PC-9 (cell line): ENCODE measurements at places on chromosomes 6 and 20. TPM values are rescaled to one million over a fixed set of nuclear protein-coding genes. Genes with fewer than 3 reads are reported as not detected.

DNA sequence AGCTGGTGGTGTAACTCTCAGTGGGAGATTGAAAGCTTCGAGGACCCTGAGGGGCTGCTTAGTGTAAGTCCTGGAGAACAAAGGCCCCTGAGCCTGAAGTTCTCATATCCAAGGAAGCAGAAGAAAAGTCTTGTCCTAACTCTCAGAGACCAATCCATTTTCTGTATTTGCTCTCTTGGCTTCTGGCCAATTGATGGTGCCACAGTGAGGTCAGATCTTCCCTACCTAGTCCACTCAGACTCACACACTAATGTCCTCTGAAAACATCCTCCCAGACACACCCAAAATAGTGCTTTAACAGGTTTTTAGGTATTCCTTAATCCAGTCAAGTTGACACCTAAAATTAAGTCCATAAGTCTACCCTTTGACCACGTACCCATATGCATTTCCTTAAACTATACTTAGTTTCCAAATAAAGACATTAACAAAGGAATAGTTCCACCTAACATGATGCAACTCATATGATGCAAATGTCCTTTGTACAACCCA, 29.4 kb downstream of the ZNF292 start:
- no peak overlapping the region for H3K27ac ChIP-seq
- H3K27me3 ChIP-seq: no peaks in the 10 kb centered on the region
- no peak overlapping the region for H3K4me3 ChIP-seq
- no peak for DNase-seq

DNA sequence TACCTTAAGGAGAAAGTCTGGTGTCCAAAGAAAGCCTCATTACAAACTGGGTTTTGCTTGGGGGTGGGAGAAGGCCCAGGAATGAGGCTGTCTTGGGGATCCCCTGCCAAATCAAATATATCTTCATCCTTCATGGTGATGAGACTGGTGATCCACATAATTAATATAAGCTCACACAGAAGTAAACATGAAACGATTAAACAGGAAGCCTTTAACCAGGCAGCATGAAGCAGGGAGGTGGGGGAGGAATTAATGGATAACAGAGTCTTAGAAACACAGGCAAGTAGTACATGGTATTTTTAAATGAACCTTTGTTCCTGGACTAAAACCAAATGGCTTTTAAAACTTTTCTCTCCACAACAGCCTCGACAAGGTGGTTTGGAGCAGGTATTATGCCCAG, 437.5 kb downstream of the TFAP2A start:
- H3K27me3 ChIP-seq: no peaks in the 10 kb centered on the region
- no peak for DNase-seq
- no peaks in the 10 kb centered on the region for H3K4me1 ChIP-seq
- no peaks in the 10 kb centered on the region for H3K36me3 ChIP-seq

GRCh38 chr6:15401769-15402250, 155.9 kb downstream of the JARID2 start:
- no peaks in the 10 kb centered on the region for H3K36me3 ChIP-seq
- 0 out of 2 replicates have a peak overlapping the region, but pooled peaks have one; percentile 27 for H3K27ac ChIP-seq

DNA sequence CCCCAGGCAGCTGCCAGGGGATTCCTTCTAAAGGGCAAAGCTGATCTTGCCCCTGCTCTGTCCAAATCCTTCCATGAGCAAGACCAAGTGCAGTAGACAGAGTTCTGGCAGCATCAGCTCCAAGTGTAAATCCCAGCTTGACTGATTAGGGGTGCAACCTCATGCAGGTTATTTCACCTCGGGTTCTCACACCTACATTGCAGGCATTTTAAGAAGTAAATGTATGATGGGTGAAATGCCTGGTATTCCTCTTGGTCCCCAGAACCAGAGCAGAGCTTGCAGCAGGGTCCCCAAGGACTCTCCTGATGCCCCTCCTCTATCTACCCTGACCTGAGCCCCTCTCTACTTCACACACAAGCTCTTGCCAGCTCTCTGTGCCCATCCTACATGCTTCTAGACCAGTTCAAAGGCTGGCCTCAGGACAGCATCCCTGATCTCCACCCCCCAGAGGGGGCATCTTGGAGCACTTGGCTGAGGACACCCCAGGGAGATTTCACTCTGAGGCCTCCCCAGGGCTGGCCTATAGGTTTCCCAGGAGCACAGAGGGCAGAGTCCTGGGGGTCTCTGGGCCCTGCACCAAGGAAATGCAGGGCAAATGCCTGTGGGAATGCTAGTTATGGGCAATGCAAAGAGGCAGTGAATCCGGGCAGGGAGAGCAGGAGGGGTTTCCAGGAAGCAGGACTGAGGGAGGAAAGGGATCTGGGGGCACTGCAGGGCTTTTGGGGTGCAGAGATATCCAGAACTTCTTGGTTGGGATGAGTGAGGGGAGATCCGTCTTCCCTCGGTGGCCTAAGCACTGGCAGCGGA, 1.0 kb downstream of the LZTS3 start:
- H3K27ac ChIP-seq: no peak overlapping the region
- H3K4me3 ChIP-seq: peak overlapping the region; percentile 99; the same call in 1 of the 2 replicates
- no peak for DNase-seq
- H3K4me1 ChIP-seq: peaks cover 13% of the 10 kb centered on the region

DNA sequence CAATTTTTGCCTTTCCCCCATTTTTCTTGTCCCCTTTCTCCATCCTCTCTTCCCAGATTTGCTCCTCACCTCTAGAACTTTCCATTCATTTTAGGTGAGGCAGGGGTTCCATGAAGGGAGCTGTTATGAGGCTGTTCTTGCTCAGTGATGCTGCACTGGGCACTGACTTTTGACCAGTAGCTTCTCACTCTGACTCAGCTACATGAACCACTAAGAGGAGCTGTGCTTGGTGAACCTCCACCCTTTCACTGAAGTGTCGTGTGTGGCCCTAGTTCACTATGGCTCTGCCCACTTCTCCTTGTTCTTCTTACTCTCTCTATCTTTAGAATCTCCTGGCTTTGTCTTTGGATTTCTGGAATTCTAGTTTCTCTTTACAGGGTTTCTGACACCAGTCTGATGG, 307.1 kb upstream of the RNF24 start:
- H3K27me3 ChIP-seq: no peaks in the 10 kb centered on the region
- no peaks in the 10 kb centered on the region for H3K36me3 ChIP-seq
- DNase-seq: no peak

DNA sequence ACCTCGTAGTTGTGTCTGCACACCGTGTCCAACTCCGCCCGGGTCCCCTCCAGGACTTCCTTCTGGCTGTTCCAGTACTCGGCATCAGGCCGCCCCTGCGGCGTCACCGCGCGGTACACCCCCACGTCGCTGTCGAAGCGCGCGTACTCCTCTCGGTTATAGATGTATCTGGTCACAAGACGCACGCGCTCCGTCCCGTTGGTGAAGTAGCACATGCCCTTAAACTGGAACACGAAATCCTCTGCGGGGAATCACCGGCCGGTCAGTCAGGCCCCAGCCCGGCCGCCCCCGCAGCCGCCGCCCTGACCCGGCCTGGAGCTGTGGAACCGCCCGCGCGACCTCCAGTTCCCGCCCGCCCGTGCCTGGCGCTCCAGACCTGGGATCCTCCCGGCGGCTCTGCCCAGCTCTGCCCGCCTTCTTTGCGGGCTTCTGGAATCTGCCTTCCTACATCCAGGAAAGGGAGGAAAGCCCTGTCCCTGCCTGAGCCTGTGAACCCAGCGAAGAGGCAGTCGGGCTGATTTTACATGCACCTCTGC, 1.6 kb downstream of the HLA-DQB1 start:
- H3K27me3 ChIP-seq: peaks cover 10% of the 10 kb centered on the region
- no peak overlapping the region for H3K4me3 ChIP-seq
- no peak for DNase-seq
- H3K4me1 ChIP-seq: no peaks in the 10 kb centered on the region

GRCh38 chr6:27078734-27079357, 168.7 kb upstream of the PRSS16 start:
- H3K4me1 ChIP-seq: 0 out of 2 replicates have a peak, but pooled peaks cover 3% of the 10 kb centered on the region
- no peaks in the 10 kb centered on the region for H3K36me3 ChIP-seq
- H3K27me3 ChIP-seq: no peaks in the 10 kb centered on the region
- no peak overlapping the region for H3K27ac ChIP-seq

- no peak overlapping the region for H3K27ac ChIP-seq
- no peaks in the 10 kb centered on the region for H3K27me3 ChIP-seq
- no peak for DNase-seq
Observed at GRCh38 chr6:12228447-12229146, 61.6 kb upstream of the EDN1 start.

DNA sequence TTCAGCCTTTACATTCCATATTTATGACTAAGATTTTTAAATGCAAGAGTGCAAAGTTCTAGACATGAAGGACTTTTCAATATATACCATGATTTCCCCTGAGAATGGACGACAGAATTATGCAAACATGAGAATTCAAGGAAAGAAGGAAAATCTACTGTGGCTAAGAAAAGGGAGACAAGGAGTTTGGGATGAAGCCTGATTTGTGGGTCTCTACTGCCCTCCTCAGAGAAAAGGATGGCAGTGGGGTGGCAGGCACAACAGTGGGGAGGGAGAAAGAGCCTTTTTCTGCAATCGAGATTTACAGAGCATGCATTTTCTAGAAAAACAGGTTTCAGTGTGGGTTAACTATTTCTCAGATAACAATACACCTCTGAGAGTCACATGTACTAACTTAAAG, 466.9 kb upstream of the NRSN1 start:
- H3K27ac ChIP-seq: no peak overlapping the region
- no peak for DNase-seq
- H3K4me3 ChIP-seq: no peak overlapping the region

DNA sequence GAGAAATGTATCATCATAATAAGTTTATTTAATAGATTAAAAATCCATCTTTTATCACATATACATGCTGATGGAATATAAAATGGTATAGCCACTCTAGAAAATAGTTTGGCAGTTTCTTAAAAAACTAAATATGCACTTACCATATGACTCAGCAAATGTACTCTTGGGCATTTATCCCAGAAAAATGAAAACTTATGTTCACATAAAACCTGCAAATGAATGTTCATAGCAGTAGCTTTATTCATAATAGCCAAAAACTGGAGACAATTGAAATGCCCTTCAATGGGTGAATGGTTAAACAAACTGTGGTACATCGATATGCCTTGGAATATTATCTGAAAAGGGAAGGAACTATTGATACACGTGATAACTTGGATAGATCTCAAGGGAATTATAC, 6.4 kb upstream of the NCOA7 start:
- no peak for DNase-seq
- H3K36me3 ChIP-seq: 0 out of 2 replicates have a peak, but pooled peaks cover 7% of the 10 kb centered on the region
- no peak overlapping the region for H3K27ac ChIP-seq
- no peaks in the 10 kb centered on the region for H3K27me3 ChIP-seq
- peaks cover 43% of the 10 kb centered on the region for H3K4me1 ChIP-seq
- no peak overlapping the region for H3K4me3 ChIP-seq

GRCh38 chr6:158539413-158539812, 20.5 kb upstream of the TMEM181 start:
- H3K27ac ChIP-seq: no peak overlapping the region
- no peaks in the 10 kb centered on the region for H3K4me1 ChIP-seq
- no peaks in the 10 kb centered on the region for H3K36me3 ChIP-seq
- DNase-seq: no peak
- peaks cover 10% of the 10 kb centered on the region; the same call in 1 of the 2 replicates for H3K27me3 ChIP-seq

DNA sequence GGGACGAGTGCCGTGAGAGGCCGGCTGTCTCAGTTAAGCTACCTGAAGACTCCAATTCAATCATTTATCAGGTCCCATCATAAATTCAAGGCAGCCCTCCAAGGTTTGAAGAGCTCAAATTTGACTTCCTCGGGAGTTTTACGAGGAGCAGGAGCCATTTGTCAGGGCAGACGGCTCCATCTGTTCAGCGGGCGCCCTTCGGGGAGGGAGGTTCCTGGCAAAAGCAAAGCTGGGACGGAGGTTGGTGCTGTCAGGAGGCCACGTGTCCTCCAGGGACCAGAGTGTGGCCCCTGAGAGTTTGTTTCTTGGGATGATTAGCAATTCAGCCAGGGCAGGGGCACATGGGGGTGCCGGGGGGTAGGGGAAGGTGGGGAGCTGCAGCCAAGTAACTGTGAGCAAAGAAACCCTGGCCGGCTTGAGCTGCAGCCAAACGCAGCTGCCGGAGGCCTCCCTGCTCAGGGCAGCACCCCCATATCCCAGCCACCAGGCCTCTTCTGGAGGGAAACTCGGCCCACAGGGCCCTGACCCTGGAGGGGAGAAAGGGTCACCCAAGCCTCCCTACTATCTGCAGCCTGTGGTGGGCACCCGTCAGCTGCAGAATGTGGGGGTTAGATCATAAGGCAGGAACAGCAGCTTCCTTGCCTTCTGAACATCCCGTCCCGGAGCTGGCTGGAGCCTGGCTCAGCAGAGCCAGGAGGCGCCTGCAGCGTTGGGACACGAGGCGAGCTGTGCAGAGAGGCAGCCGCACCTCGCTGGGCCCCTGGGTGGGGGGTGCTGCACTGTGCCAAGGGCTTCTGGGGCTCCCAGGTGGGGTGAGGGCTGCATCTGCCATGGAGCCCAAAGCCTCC, 63.6 kb upstream of the GATA5 start:
- no peaks in the 10 kb centered on the region for H3K36me3 ChIP-seq
- H3K4me1 ChIP-seq: no peaks in the 10 kb centered on the region
- H3K4me3 ChIP-seq: no peak overlapping the region
- H3K27me3 ChIP-seq: peaks cover 92% of the 10 kb centered on the region
- DNase-seq: no peak

DNA sequence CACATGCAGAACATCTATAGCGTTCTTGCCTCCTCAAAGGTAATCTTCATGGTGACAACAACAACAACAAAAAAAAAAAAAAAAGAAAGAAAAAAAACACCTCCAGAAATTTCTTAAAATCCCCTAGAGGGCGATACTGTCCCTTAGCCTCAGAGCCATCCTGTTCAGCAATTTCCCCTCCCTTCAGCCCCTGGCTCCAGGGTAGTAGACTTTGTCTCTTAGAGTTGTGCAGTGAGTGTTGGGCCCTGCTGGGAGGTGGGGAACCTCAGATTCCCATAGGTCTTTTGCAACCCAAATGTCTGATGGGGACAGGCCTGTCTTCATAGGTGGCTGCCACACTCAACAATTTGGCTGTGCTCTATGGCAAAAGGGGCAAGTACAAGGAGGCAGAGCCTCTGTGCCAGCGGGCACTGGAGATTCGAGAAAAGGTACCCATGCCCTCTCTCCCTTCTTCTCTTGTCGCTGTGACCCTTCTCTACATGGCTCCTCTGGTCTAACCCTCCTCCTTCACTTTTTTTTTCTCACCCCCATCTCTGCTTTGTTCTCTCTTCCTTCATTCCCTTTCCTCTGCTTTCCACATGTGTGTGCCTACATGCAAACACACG, 6.0 kb upstream of the PTK7 start:
- H3K4me1 ChIP-seq: no peaks in the 10 kb centered on the region
- H3K27ac ChIP-seq: no peak overlapping the region
- no peaks in the 10 kb centered on the region for H3K27me3 ChIP-seq
- H3K4me3 ChIP-seq: no peak overlapping the region
- peak; percentile 48 for DNase-seq
- H3K36me3 ChIP-seq: no peaks in the 10 kb centered on the region

The STX11 gene
- 0.17 and 0.40 TPM in 2 replicates for total RNA-seq

The SGK2 gene
- 3.1 and 3.7 TPM in 2 replicates for total RNA-seq

The OPRL1 gene
- 1.5 and 2.7 TPM in 2 replicates for total RNA-seq

The OLIG3 gene
- not detected in 2 replicates for total RNA-seq
